ENCODE measurements at places on chromosomes 4 and X. TPM values are rescaled to one million over a fixed set of nuclear protein-coding genes. Genes with fewer than 3 reads are reported as not detected.

- no peak for DNase-seq
These were observed 554.3 kb upstream of the TENM3 start for GRCh38 chr4:181688872-181689271.

GRCh38 chr4:118898684-118899138 lies 10.1 kb downstream of the SYNPO2 start:
- DNase-seq = no peak

DNA sequence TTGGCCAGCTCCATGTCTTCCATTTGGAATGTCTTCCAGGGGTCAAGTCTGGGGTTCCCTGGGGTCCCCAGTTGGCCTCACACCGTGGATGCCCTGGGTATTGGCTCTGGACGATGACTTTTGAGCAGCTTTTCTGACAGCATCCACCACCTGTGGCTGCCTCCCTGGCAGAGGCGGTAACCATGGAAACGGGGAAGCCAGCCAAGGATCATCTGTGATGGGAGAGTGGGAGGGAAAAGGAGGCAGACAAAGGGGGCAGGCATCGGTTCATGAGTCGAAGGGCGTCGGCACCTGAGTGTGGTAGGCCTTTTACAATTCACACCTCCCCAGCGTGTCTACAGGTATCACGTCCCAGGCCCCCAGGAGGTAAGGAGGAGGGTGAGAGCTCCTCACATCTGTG lies 152.2 kb downstream of the ASMT start:
- no peak for DNase-seq

- DNase-seq = no peak
These were observed 70.9 kb downstream of the HTT start for GRCh38 chr4:3145234-3145924.

DNA sequence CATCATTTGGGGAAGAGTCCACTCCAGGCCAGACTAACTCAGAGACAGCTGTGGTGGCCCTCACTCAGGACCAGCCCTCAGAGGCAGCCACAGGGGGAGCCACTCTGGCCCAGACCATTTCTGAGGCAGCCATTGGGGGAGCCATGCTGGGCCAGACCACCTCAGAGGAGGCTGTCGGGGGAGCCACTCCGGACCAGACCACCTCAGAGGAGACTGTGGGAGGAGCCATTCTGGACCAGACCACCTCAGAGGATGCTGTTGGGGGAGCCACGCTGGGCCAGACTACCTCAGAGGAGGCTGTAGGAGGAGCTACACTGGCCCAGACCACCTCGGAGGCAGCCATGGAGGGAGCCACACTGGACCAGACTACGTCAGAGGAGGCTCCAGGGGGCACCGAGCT lies 3.3 kb upstream of the ERAS start:
- no peak for DNase-seq

The CCDC110 gene
- polyA plus RNA-seq = 1.7 TPM

DNA sequence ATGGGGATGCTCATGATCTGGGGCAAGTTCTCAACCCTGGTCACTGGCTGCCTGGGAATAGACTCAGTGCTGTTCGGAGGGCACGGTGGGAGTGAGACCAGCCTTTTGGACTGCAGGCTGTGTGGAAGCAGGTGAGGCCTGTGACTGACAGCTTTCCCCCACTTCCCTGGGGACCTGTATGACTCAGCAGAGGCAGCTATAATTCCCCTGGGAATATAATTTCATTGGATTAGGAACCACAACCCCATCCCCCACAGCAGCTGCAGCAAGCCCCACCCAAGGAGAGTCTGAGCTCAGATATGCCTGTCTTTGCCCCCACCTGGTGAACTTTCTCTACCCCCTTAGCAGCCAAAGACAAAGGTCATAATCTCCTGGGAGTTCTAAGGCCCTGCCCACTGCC lies 408.6 kb downstream of the PPP3CA start:
- DNase-seq = no peak

The C4orf46 gene
- 20.6 TPM for polyA plus RNA-seq

GRCh38 chr4:165385126-165385525 lies 6.3 kb downstream of the CPE start:
- DNase-seq = no peak

The CXCL11 gene
- polyA plus RNA-seq = 0.17 TPM

GRCh38 chr4:14701896-14702295 lies 300.4 kb upstream of the CPEB2 start:
- no peak for DNase-seq

GRCh38 chr4:169100670-169101101 lies 90.6 kb upstream of the CBR4 start:
- DNase-seq = no peak

DNA sequence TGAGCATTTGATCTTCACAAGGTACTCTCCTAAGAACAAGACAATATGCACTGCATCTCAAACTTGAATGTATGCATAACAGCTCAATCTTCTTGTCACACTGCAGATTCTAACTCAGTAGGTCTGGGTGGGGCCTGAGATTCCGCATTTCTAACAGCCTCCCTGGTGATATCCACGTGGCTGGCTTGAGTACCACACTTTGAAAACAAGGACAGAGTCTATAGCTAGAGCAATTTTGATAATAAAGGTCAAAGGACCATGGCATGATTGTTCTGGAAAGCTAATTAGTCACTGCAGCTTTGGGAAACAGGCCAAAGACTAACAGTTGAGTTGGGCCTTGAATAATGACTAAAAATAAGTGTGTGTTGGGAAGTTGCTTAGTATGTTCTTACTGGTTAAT lies 213.3 kb downstream of the GBA3 start:
- no peak for DNase-seq

GRCh38 chrX:154967603-154968002 lies 54.9 kb downstream of the F8 start:
- DNase-seq = no peak

- DNase-seq = no peak
These were observed 176.9 kb upstream of the HS3ST1 start for GRCh38 chr4:11605597-11605996.

The HEPH gene
- polyA plus RNA-seq = 64.4 TPM

The COL4A6 gene
- 15.7 TPM for polyA plus RNA-seq

- DNase-seq = no peak
These were observed 78.1 kb upstream of the PLAC8 start for GRCh38 chr4:83192634-83193033.

The CSAG1 gene
- not detected for polyA plus RNA-seq

- no peak for DNase-seq
These were observed 814 bp downstream of the SPON2 start for GRCh38 chr4:1171311-1172227.

The MAGEC1 gene
- not detected for polyA plus RNA-seq

DNA sequence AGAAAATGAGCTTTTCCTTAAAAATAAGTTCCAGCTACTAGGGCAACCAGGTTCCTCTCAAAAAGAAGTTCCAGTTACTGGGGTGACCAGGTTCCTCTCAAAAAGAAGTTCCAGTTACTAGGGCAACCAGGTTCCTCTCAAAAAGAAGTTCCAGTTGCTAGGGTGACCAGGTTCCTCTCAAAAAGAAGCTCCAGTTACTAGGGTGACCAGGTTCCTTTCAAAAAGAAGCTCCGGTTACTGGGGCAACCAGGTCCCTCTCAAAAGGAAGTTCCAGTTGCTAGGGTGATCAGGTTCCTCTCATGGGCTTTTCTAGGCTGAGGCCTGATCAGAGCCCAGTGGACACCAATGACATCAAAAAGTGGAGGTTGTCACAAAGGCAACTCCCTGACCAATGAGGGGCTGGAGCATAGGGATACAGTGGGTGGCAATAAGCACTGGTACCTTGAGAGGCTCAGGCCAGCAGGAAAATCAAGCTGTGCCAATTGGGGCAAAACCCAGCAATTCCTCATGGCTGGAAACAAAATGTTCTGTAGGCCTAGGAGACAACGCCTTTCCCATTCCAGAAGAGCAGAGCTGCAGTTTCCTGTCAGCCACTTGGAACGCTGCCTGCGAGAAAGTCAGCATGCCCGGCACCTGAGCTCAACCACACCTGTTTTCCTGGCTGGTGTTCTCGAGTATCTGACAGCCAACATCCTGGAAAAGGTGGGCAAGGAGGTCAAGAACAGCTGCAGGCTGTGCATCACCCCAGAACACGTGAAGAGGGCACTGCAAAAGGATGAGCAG lies 12.3 kb upstream of the SYTL5 start:
- no peak for DNase-seq

DNA sequence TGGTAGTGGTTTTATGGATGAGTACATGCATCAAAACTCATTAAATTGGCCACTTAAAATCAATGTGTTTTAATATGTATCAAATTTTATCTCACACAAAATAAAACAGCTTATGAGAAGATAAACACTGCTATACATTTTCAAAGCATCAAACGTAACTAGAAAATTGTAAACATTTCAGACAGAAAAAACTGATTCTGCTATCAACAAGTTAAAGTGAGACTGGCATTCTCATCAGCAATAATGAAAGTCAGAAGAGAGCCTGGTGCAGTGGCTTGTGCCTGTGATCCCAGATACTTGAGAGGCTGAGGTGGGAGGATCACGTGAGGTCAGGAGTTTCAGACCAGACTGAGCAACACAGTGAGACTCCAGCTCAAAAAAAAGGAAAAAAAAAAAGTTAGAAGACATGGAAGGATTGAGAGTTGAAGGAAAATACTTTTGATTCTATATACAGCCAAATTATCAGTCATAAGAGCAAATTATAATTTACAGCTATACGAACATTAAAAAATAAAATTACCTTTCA lies 2.9 kb downstream of the TBCK start:
- no peak for DNase-seq

The UGT8 gene
- polyA plus RNA-seq = 59.0 TPM

DNA sequence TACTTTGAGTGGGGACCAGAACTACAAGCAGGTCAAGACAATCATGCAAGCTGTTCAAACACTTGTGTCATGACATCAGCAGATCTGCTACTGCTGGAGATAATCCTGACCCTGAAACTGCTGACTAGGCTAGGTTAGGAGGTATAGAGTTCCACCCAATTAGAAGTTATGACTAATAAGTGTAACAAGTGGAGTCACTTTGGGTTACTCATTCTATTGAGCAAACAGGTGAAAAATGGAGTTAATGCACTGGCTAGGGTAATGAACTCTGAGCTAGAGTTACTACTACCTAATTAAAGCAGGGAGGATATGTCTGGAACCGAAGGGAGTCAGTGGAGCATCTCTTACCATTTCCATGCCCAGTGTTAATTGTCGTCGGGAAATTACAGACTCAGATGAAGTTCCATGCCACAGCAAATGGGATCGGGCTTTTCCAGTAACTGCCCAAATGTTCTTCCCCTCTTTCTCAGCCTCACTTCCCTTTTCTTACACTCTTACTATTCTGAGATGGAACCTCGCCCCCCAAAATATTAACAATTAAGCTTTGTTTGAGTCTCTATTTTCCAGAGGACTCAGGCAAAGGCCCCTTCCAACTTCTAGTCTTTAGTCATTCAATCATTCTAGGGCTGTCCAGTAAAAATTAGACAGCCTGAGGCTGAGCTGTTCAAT lies 19.8 kb upstream of the MANBA start:
- DNase-seq = no peak

The DCAF12L2 gene
- 2.3 TPM for polyA plus RNA-seq

The UCP1 gene
- 0.10 TPM for polyA plus RNA-seq

- DNase-seq = no peak
These were observed 21.7 kb downstream of the UGDH start for GRCh38 chr4:39505581-39505980.

The PRDM5 gene
- 18.8 TPM for polyA plus RNA-seq

GRCh38 chrX:30863974-30864373 lies 25.1 kb downstream of the TAB3 start:
- DNase-seq = peak; percentile 23

DNA sequence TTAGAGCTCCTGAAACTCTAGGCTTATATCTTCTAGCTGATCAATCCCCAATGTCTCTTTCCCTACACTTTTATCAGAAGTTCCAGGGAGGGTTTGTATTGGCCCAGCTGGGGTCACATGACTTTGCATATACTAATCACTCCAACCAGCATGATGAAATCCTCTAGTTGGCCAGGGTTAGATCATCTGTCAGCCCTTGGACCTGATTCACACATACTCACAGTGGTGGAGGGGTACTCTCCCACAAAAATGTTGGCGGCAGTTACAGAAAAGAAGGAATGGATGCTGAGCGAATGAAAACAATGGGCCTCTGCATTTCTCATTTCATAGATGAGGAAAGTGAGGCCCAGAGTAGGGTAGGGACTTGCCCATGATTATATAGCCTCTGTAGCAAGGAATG lies 151.1 kb downstream of the PJA1 start:
- no peak for DNase-seq

GRCh38 chr4:7241597-7242125 lies 49.3 kb downstream of the SORCS2 start:
- DNase-seq = no peak
